ENCODE measurements at places on chromosomes 1 and 21.

DNA sequence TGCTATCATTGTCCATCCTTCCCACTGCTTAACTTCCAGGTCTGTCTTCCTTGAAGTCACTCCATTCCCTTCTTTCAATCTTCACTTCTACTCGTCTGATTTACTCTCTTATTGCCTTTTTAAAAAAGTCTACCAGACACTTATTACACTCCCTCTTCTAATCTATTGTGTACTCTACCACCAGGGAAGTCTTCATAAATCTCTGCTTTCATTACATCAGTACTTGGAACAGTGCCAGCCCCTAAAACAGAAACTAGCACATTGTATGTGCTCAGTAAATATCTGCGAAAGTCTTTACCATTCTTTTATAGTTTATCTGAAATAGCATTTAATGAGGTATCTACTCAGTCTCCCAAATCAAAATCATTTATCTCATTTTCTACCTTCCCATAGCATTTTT is 236.4 kb downstream of the USH2A start:
- peak; percentile 25 for DNase-seq

DNA sequence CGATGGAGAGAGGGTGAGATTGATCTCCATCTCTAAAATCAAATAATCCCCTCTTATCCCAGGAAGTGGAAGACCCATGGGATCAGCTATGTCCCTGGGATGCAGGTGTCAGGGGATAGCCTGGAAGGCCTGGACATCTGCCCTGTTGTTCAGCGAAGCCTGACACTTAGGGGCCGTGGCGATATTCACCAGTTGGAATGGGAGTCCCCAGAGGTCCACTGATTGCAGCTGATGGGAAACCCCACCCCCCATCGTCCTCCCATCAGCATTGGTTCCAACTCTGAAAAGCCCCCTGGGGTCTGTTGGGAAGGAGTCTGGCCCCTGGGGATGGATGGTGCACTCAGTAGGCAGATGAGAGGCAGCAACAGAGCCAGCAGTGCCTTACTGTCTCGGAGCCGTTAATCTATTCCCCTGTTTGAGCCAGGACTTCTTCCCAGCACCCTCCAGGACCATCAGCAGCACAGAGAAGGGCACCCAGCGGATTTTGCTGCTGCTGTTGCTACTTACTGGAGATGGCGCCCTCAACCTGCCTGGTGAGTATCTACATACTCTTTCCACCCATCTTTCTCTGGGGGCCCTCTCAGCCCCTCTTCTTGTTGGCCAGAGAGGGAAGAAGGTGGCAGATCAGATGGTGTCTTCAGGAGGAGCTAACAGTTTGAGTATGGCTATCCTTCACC is 13.4 kb downstream of the CATSPER4 start:
- no peak for DNase-seq

GRCh38 chr1:61865646-61866220 is 123.5 kb downstream of the PATJ start:
- DNase-seq: no peak

GRCh38 chr1:67840449-67840848 is 7.2 kb upstream of the GNG12 start:
- peak; percentile 28 for DNase-seq

DNA sequence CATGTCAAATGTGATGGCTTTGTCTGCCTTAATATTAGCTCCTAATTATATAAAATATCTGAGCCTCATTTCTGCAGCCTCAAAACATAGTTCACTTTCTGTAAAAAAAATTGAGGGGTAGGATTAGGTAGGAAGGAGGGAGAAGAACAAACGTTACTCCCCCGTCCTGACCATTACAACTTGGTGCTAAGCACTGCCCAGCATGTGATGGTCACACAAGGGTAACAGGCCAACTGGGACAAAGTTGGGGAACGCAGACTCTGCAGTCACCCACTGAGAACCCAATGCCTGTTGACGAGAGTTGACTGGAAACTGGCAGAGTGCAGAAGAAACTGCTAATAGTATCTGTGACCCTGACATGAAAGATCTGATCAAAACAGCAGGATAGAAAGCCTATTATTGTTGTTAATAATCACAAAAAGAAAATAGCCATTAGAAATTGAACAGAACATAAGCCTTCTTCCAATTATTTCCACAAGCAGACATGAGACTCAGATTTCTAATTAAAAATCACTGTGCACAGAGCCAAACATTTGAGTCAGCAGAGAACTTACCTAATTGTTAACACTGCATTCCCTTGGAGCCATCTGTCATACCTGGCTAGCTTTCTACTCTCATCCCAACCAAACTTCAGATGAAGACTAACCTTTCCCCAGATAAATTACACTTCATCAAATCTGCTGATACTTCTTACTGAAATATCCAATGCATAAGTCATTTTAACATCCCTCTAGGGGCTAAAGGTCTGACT is 5.5 kb downstream of the SORT1 start:
- DNase-seq: no peak

DNA sequence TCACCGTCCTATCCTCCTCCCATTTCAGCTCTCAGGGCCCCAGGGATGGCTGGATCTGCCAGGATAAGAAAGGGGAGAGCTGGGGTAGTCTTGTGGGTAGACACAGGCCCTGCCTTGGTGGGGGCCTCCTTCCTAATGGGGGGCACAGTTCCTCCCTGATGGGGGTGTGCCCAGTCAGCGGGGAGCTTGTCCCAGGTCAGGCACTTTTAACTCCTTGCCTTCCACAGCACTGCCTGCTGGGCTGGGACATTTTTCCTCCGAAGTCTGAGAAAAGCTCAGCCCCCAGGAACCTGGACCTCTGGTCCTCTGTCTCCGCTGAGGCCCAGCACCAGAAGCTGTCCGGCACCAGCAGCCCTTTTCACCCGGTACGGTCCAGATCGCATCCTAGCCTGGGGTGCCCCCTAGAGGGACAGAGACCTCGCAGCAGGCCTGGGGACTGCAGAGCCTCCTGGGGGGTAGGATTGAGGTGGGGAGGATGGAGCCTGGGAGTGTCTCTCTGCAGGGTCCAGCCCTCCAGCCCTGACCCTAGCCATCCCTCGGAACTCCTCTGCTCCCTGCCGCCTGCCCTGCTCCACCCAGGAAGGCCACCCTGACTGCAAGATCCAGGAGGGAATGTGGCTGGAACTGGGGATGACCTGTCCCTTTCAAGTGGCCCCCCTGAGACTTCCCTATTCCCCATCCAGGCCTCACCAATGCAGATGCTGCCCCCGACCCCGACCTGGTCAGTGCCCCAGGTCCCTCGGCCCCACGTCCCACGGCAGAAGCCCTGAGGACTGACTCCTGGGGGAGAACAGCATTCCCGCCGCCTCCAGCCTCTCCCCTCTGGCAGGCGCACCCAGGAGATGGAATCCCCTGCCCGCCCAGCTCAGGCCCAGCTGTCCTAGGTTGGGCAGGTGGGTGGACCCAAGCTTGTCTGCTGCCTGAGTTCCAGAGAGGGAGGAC is 12.0 kb downstream of the MIIP start:
- DNase-seq: no peak

DNA sequence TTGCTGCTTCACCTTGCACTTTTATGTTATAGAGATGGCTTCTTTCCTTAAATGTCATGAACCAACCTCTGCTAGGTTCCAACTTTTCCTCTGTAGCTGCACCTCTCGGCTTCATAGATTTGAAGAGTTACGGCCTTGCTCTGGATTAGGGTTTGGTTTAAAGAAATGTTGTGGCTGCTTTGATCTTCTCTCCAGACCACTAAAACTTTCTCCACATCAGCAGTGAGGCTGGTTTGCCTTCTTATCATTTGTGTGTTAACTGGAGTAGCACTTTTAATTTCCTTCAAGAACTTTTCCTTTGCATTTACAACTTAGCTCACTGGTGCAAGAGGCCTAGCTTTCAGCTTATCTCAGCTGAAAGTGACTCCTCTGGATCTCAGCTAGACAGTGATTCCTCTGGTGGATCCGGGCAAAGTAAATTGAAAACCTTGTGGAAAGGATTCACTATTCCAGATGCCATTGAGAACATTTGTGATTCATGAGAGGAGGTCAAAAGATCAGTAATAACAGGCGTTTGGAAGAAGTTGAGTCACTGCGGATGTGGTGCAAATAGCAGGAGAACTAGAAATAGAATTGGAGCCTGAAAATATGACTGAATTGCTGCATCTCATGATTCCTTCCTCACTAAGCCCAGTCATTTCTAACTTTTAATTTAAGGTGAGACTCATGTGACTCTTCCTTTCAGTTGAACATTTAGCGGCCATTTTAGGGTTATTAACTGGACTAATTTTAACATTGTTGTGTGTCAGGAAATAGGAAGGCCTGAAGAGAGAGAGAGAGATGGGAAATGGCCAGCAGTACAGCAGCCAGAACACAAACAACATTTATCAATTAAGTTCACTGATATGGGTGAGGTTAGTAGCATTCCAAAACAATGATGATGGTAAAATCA is 16.2 kb upstream of the RGS1 start:
- no peak for DNase-seq

DNA sequence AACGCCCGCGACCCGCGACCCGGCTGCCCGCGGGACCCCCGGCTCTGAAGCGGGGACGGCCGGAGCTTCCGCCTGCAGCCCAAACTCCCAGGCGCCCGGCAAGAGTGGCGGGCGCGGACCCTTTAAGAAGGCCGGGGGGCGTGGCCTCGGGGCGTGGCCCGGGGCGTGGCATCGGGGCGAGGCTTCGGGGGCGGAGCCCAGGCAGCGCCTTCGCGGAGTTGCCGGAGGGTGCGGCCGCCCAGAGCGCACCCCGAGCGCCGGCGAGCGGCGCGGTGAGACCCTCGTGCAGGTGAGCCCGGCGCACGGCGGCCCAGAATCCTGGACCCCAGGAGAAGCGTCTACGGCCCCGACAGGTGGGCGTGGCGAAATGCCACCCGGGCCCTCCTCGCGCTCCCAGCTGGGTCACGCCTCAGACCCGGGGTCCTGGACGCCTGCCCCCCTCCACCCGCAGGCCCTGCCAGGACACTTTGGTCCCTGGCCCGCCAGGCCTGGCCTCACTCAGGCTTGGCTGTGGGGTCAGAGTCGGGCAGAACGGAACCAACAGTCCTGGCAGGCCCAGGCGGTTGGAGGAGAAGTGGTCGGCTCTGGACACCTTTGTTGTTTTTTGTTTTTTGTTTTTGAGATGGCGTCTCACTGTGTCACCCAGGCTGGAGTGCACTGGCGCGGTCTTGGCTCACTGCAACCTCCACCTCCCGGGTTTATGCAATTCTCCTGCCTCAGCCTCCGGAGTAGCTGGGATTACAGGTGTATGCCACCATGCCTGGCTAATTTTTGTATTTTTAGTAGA is 14.4 kb downstream of the RNF223 start:
- peak; percentile 88 for DNase-seq

- DNase-seq: no peak
These were observed 1.3 kb upstream of the THAP3 start for GRCh38 chr1:6623269-6623965.

DNA sequence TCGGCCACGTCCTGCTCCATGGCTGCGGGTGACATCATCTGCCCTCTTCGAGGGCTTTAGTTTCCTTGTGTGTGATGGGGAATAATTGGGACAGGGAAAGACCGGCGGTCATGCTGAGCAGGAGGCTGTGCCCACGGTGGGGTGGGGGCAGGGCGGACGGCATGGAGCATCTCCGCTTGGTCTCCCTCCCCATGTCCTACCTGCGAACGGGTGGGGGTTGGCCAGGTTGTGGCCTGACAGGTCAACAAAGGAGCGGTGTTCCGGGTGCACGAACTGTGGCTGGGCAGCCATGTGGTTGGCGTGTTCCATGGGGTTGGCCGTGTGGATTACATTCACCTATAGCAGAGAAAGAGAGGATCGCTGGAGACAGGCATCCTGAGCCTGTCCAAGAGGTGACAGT is 80.0 kb downstream of the PIK3CD start:
- DNase-seq: no peak

GRCh38 chr1:68571454-68572235 is 74.8 kb upstream of the DEPDC1 start:
- no peak for DNase-seq

DNA sequence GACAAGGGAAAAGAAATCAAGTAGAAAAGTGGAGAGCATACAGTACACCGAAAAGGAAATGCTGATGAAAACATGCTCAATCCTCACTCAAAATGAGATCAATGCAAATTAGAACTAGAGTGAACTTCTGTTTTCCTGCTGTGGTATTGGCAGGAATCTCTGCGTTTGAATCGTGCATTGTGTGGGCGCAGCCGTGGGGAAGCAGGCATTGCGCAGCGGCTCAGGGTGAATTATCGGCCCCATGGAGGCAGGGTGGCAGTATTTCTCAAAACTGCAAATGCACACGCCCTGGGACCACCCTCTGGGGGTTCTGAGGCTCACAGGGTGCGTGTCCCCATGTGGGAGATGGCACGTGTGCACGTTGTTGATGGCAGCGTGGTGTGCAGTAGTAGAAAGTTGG is 140.6 kb downstream of the PEX14 start:
- no peak for DNase-seq

DNA sequence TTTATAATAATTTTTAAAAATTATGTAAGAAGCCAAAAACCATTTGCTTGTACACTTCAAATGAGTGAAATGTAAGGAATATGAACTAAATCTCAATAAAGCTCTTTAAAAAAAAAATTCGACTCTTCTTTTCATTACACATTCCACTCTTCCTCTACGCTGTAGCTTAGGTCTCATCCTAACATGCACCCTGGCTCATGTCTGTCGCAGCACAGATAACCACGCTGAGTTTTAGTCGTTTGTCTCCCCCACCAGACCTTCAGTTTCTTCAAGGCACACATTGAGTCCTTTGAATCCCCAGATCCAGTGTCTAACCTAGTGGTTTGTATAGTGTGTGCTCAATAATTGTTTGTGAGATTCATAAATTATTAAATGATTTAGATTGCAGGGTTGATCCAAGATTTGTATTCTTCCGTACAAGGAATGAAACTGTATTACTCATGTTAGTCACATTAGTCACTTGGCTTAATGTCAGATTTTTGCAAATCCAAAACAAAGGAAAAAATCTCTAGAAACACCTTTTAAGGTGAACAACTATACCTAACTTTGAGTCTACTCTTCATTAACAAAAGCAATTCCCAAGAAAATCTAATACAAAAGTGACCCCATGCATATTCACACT is 57.3 kb downstream of the SLC25A24 start:
- DNase-seq: no peak

DNA sequence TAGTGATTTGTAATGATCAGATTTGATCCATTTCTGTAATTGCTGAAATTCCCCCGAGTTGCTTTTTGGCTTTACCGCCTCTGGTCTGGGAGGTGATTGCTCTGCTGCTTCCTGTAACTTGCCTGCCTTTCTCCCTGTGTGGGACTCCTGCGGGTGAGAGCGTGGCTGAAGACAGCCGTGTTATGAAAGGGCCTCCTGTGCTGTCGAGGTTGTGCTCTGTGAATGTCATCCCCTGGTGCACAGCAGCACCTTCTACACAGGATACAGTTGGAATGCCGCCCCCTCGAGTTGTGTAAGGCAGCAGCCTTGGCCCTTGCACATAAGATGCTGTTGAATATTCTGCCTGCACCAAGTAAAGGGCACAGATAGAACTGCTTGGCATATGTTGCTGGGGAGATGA is 5.9 kb downstream of the SOD1 start:
- DNase-seq: no peak

GRCh38 chr1:214414691-214415090 is 133.7 kb downstream of the SMYD2 start:
- no peak for DNase-seq

All from mucosa of gallbladder (tissue), 1 donor.